SIG-M5 (cell line): ENCODE measurements at places on chromosomes 2 and 18.

- DNase-seq, result no peak
Measured at GRCh38 chr2:42328148-42328833, 32.7 kb downstream of the COX7A2L start.

DNA sequence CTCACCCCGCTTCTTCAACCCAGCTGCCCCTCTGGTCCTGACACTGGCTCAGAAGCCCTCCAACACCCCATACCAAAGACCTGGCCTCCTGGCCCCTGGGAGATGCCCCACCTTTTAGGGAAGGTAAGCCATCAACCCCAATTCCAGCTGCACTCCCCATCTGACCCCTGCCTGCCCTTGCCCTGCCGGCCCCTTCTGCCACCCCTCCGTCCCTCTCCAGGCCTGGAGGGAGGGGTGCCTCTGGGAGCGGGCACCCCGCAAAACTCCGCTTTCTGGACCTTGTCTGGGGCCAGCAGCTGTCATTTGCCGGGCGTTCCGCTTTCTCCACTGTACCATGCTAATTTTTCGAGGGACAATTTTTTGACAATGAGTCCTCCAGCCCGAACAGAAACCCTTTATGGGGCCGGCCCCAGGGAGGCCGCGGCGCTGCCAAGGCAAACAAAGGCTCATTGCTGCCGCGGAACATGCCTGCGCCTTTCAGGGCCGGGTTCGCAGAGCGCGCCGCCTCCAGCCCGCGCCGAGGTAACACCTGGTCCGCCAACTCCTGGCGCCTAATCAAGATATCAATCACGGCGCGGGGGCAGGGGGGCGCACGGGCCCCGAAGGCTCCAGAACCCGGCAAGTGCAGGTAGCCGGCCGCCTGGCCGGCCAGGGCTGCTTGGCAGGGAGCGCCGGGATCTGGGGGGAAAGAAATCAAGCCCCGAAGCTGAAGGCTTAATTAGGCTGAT, 96.0 kb downstream of the INHBB start:
- no peak for DNase-seq

GRCh38 chr2:159229476-159230144, 56.9 kb downstream of the WDSUB1 start:
- no peak for DNase-seq

DNA sequence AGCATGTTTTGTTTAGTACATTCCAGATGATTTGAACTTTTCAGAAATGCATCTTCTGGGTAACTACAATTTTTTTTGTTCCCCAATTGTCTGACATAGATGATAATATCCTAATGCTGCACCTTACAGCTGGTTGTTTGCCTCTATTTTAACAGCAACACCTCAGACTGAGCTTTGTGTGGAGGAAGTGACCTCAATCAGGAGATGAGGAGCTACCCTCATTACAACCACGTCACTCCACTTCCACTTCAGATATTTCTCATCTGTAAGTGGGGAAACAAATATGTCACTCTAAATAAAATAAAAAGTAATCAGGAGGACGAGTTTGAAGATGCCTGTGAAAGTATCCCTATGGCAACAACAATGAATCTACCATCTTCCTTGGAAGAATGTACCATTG, 12.1 kb upstream of the SRSF7 start:
- no peak for DNase-seq
